ENCODE measurements at places on chromosomes 16 and 17.

GRCh38 chr16:1508494-1509187 lies 15.5 kb downstream of the TELO2 start:
- no peak for DNase-seq

GRCh38 chr17:39231591-39232551 lies 6.1 kb upstream of the STAC2 start:
- peak; percentile 80 for DNase-seq

DNA sequence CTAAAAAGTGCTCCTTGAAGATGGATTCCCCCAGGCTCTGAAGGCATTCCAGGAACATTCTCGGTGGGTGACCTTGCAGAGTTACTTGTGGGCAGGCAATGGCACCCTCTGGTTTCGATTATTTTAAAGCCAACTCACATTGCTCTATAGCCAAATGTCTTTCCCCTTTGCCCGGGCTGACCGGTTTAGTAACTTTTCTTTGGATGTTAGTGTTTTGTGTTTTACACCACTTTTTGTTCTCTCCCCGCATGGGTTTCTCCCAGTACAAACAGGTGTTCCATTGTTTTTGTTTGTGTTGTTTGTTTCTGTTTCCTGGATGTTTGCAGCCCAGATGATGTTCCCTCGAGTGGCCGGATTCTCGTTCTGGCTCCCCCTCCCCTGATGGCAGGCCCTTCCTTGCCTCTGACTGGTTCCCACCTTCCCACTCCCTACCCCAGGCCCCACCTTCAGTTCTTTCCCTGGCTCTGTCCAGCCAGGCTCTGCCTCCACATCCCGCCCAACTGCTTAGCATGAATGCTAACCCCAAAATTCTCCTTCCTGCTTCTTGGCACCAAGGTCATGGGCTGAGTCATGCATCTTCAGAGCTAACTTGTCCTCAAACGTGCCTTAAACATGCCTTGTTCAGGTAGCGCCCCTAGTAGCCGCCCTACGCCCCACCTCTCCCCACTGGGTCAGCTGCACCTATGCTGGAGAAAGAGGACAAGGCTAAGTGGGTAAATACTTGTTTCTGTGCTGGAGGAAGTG lies 40.6 kb downstream of the ELAC2 start:
- peak; percentile 84 for DNase-seq

DNA sequence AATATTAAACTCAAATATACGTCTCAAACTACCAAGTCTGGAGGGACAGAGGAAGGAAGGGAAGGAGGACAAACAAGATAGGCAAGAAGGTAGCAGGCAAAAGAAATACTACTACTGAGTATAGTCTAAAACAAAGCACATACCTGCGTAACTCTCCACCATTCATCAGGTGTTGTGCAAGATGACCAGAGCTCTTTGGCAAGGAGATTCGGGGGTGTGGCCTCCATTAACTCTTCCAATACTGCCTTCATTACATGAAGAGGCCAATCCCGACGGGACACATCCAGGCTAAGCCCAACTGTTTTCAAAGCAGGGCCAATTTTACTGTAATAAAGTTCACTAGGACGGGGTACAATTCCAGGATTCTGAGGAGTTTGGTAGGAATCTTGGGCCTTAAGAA lies 38.2 kb upstream of the ARL6IP1 start:
- DNase-seq = peak; percentile 56

DNA sequence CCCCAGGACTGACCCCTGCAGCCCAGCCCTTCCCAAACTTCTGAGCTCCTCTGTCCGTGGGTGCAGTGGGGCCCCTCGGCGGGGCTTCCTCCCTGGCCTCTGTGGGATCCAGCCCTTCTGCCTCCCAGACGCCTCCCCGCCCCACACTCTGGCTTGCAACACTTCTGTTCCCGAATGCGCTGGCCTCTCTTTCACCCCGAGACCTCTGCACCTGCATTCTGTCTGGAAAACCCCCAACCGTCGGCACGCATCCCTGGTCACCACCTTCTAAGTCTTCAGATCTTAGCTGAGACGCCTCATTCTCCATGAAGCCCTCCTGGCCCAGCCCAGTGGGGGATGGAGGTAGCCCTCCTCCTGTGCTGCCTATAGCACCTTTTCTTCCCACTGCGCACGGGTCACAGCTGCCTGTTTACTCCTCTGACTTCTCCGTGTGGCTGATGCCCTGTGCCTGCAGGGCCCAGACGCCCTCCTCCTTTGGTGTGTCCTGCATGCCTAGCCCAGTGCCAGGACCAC lies 26.4 kb downstream of the TMEM235 start:
- DNase-seq = no peak

GRCh38 chr17:75155191-75155601 lies 884 bp upstream of the JPT1 start:
- DNase-seq = peak; percentile 76

- no peak for DNase-seq
Observed at GRCh38 chr17:44348234-44348987, 3.3 kb downstream of the GRN start.

DNA sequence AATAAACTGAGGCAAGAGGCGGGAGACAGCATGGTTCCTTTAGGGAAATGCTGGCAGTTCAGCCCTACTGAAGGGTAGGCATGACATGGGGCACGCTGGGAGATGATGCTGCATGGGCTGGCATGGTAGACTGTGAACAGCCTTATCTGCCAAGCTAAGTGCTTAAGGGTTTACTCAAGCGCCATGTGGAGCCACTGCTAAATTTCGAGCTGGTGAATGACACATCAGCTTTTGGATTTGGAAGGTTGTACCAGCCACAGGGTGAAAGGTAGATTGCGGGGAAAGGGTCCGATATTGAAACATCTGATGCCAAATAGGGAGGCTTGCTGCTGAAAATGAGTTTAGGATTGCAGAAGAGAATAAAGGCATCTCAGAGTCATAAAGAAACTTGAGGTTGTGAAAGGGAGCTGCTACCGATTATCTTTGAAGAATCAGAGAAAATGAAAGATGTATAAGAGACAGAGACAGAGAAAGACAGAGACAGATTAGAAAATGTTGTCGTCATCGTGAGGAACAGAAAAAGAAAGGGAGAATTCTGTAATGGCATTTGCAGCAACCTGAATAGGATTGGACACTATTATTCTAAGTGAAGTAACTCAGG lies 16.3 kb downstream of the PIK3R5 start:
- DNase-seq = no peak

DNA sequence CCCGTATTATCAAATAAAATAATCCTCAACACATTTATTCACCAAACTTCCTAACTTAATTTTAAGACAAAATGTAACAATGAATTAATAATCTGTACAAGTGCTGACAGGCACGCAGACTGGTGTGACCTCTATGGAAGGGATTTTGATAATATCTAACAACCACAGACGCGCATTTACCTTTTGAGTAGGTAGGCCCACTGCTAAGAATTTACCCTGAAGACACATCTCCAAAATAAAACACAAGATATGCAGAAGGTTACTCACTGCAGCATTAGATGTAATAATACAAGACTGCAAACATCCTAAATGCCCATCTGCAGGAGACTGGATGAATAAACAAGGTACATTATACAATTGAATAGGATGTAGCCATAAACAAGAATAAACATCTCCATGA lies 22.7 kb upstream of the CMTM4 start:
- DNase-seq = no peak

DNA sequence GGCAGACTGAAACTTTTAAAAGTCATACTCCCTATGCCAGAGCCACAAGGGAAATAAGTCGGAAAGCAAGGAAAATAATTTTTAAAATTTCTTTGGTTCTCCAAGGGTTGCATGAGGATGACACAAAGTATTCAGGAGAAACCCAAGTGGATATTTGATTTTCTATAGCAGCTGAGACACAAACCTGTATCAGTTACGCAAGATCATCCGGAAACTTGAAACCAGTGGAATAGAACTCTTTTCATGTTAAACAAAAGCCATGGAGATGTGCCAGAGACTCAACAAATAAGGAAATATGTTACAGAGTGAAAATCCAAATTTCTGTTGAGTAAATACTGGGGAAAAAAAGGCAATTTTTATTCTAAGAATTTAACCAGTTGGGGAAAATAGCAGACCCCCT lies 294.7 kb downstream of the KIF2B start:
- peak; percentile 31 for DNase-seq
